GM10248 (cell line): ENCODE measurements at places on chromosomes 13 and 19.

- no peak for DNase-seq
These were observed 6.4 kb downstream of the C3 start for GRCh38 chr19:6713773-6714692.

DNA sequence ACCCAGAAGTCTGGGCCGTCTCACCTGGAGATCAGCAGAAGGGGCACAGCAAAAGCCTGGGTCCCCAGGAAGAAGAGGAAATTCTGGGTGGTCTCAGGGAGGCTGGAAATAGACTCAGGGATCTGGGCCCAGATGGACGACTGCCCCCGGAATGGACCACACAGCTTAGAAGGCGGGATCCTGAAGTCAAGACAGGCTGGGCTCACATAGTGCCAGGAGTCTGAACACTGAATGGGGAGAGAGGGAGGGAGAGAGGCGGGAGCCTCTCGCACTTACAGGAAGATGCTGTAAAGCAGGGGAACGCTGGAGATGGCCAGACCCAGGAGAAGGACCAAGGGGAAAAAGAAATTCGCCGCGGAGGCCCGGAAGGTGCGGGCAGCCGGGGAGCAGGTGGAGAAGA is 1.3 kb upstream of the LENG1 start:
- no peak for DNase-seq

GRCh38 chr19:4676955-4677731 is 7.0 kb upstream of the MYDGF start:
- no peak for DNase-seq

DNA sequence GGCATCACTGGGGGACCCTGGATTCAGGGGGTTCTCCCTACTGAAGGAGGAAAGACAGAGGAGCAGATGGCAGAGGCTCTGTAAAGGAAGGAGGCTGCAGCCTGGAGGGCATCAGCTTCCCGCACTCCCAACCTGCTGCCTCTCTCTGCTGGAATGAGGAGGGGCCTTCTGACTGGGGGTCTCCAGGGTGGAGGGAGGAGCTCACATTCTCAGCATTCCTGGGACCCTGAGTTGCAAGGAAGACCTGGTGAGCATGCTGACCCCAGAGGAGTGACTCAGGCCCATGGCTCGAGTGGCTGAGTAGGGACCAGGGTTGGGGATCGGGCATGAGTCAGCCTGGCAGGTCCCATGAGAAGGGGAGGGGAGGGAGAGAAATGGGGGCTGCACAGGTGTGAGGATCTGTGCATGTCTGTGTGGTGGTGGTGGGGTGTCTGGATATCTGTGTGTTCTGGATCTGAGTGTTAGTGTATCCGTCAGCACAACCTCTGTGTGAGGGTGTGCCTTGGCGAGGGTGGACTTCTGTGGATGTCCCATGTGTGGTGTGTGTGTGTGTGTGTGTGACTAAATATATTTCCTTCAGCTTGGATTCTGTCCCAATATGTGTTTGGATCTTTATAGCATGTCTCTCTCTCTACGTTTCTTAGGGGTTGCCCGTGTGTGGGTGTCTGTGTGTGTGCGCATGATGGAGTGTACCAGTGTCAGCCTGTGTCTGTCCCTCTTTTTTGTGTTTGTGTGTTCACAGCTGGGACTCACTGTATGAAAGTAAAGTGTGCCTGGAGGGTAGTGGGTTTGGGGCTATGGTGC is 4.6 kb downstream of the AXL start:
- no peak for DNase-seq

DNA sequence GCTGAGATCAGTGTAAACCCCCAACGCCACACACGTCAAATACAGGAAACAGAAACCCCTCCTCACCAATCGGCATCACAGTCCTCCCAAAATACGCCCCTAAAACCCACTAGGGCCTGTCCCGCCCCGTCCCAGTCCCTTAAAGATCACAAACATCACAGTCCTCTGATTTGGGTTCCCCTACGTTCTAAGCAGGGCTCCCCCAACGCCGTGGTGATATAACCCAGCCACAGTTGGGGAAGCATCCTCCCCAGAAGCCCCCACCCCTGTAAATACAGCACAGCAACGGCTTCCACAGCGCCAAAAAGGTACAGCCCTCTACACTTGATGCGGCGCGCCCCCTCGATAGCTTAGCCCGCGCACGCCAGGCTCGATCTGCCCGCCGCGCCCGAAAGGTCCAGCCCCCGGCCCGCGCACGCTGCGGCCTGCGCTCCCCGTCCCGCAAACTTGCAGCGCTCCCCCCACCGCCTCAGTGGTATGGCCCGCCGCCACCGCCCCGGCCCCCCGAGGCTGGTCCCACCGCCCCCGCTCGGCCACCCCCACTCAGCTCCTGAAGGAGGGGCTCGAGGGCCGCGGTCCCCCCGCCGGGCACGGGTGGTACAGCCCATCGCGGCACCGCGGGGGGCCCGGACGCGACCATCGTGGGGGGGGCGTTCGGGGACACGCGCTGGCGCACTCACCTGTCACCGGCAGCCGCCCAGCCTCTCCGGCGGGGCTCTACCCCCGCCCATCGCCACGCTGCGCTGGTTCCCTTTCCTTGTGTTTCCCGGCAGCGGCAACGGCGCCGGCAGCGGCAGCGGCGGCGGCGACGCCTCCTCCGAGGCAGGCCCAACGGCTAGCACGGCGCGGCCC is at the start of gene AKT2:
Gene AKT2, minus strand, starts transcription at position 845 of the 852 bp plus-strand sequence. CDS start 20,078 bp downstream, outside the sequence.
- peak; percentile 65 for DNase-seq

GRCh38 chr13:41561170-41561569 is 103.8 kb downstream of the RGCC start:
- DNase-seq: no peak

DNA sequence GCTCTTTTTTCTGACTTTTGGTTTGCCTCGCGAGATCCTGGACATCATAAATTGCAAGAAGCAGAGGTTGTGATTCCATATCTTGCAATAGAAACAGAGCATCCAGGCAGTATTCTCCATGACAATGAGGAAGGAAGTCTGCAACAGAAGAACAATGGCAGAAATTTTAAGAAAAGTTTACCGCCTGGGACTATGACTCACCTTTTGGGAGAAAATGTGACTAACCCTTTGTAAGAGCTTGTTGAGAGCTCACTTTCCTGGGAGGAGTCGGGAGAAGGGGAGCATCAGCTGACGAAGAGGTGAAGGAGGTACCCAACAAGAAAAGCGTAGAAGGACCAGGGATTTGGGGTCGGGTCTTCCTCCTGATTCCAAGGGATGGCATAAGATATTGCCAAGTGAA is 34.3 kb upstream of the TNFSF11 start:
- DNase-seq: no peak

GRCh38 chr19:13817018-13817614 is 21.9 kb downstream of the ZSWIM4 start:
- no peak for DNase-seq
